ENCODE measurements at places on chromosomes 1 and 21.

GRCh38 chr1:181141431-181141910 lies 53.0 kb downstream of the IER5 start:
- DNase-seq, result peak; percentile 45

DNA sequence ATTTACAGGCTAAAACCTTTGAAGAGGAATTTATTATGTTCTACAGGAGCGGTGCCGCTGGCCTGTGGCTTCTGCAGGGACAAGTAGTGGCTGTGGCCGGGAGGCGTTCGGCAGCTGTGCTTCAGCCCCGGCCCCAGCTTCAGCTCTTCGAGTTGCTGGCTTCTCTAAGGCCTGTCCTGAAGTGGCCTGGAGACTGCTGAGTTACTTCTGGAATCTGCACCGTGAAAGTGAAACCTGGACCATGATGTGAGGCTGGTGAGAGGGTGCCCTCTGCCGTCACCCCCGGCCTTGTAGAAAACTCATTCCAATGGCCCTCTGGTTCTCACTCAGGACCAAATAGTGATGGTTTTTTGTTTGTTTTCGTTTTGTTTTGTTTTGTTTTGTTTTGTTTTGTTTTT lies 48.1 kb downstream of the PRKCZ start:
- DNase-seq, result no peak

- no peak for DNase-seq
These were observed 66.1 kb downstream of the FASLG start for GRCh38 chr1:172724765-172725613.

DNA sequence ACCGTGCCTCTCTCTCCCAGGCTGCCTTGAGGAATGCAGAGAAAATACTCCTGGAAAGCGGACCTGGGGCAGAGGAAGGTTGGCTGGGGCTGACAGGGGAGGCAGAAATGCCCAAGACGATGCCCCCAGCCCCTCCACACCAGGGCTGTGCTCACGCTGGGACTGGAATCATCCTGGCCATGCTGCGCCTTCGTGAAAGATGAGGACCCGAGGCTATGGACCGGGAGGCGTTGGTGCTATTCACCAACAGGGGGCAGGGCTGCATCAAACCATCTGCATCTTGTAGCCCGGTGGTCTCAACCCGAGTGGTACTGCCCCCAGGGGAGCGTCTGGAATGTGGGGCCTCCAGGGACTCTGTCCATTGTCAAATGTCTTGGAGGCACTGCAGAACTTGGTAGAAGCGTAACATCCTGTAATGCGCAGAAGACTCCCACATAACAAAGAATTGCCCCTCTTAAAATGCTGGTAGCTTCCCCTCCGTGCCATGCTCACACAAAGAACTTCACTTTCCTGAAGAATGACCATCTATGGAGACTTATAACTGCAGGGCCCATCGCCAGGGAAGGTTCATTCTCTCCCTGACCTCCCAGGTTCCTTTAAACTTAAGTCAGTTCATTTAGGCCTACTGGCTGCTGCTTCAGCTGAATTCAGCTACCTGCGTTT lies 251.2 kb downstream of the RRAGC start:
- no peak for DNase-seq

GRCh38 chr1:157047062-157047410 lies 1.5 kb upstream of the ARHGEF11 start:
- DNase-seq, result no peak

- DNase-seq, result no peak
These were observed 45.7 kb downstream of the RAP1GAP start for GRCh38 chr1:21623410-21623961.

DNA sequence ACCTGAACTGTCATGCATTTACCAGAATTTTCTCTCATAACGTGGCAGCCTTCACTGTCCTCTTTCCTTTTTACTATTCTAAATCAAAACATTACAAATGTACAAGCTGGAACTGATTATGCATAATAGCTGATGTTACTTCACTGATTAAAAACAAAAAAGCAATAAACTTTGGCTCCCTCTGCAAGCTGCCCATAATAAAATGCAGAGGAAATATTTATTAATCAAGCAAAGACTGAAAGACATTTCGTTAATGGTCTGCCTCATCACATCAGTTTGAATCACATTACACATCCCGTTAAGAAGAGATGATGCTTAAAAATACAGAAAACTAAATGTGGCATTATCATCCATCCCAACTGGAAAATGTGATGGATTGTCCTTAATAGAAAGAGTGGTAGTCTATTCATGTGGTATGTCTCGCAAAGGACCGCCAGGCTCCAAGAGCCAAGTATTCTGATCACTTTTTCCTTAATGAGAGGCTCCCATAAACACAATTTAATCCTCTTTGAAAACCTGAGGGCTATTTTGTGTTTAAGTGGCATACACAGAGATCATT lies 225.3 kb downstream of the RGS7 start:
- no peak for DNase-seq

DNA sequence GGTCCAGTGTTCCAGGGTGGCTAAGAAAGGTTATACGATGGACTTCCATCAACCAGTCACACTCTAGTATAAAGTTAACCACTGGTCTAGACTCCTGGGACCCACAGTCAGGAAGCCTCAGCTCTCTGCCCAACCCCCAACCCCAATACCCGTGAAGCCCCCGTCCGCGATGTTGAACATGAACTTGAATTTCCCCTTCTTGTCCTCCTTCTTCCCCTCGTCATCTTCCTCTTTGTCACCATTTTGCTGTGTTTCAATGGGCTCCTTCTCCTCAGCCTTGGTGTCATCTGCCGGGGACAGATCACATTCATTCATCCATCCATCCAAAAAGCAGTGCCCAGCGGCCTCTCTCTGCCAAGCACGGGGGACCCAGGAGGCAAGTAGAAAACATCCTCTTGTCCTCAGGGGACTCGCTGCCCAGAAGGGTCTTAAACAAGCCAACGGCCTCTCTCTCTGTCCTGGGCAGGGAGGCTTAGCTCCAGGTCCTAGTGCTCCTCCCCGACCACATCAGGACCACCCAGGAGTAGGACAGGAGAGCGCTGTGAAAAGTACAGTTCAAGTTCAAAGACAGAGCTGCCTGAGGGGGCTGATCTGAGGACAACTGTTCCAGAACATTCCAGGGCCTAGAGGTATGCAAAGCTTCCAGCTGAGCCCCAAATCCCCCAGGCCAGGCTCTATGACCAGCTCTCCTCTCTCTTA lies 66.5 kb downstream of the KCNAB2 start:
- DNase-seq, result no peak
